Activated naive CD4-positive, alpha-beta T cell (primary cell): ENCODE measurements at places on chromosomes 16 and 17.

GRCh38 chr17:73291260-73291801 is 20.5 kb downstream of the CDC42EP4 start:
- DNase-seq = no peak

- no peak for DNase-seq
Measured at GRCh38 chr17:11637796-11638195, 39.5 kb downstream of the DNAH9 start.

GRCh38 chr17:42476411-42476810 is 17.7 kb downstream of the ATP6V0A1 start:
- DNase-seq = no peak

DNA sequence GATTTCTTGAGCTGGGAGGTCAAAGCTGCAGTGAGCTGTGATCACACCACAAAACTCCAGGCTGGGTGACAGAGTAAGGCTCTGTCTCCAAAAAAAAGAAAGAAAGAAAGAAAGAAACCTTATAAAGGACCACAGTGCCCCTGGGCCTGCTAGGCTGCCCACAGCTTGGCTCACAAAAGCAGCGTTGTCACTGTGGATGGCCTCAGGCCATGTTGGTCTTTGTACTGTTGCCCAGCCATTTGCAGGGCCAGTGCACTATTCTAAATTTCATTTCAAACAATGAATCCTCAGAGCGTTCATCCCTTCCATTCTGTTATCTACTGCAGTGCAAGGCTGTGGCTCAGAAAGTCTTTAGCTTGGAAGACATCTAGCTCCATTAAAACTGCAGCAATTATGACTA is 208.4 kb downstream of the SLC39A11 start:
- no peak for DNase-seq

DNA sequence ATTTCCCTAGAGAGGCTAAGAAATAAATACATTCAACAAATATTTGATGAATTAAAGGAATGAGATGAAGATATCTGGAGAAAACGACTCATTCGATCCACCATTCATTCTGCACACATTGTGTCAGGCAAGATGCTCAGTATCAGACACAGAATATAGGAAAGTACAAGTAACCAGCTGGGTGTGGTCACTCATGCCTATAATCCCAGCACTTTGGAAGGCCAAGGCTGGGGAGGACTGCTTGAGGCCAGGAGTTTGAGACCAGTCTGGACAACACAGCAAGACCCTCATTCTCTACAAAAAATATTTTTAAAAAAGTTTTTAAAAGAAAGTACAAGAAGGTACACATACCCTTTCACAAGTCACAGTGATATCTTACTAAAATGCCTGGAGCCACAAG is 42.3 kb downstream of the CRLF3 start:
- no peak for DNase-seq

DNA sequence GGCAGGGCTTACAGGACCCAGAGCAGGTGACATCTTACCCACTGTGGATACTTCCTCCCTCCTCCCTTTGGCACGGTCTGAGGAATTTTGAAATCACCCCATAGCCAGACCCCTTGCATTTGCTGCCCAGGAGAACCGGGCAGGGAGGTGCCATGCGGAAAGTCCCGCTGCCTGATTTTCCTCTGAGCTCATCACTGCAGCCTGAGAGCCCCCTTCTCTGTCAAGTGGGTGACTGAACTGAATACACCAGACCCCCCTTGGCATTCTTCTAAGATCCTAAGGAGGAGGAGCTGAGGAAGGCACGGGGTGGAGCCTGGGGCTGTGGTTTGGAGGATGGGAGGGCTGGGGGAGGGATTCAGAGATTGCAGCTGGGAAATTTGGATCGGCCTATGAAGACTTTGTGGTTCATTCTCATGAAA is 173.4 kb downstream of the RAB11FIP4 start:
- no peak for DNase-seq

GRCh38 chr17:71850812-71851211 is 270.0 kb upstream of the SOX9 start:
- no peak for DNase-seq

GRCh38 chr17:2965621-2966595 is 97.5 kb downstream of the OR1D5 start:
- no peak for DNase-seq

DNA sequence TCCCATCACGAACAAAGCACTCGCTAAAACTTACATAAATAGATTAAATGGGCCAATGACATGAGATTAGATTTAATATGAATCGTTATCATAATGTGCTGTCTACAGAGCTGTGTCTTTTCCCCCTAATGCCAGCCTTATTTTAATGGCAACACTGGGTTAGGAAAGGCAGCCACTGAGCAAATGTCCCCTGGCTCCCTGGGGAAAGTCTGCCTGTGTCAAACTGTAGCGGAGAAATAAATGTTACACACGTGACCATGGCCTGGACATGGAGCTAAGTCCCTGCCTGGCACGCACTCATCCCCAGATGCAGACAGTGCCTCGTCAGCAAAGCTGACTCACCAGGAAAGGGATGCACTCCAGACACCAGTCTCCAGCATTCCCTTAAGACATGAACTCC is 61.3 kb upstream of the SDK2 start:
- no peak for DNase-seq

- no peak for DNase-seq
Measured at GRCh38 chr16:80656161-80656560, 115.4 kb downstream of the DYNLRB2 start.

DNA sequence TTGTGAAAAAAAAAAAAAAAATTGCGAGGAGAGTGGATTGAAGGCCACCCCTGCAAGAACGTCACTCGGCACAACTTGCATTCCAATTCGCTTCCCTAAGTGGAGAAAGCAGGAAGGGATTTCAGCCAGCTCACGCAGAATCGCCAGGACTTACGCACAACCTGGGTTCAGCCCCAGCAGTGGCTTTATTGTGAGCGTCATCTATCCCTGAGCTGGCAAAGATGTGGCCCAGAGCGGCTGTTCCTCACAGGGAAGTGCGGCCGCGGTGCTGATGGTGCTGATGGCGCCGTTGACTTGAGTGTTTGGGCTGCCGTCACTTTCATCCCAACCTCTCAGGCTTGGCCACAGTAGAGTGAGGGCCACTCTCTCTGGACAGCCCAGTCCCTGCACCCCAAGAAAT is 197.6 kb downstream of the NTN1 start:
- DNase-seq = no peak
